ENCODE measurements at places on chromosomes 3 and 15. TPM values are rescaled to one million over a fixed set of nuclear protein-coding genes. Genes with fewer than 3 reads are reported as not detected.
A peak's percentile ranks its signal among the peaks of the same experiment; 100 is the strongest.

GRCh38 chr15:39456582-39457330, 124.1 kb upstream of the THBS1 start:
- DNase-seq, result no peak

DNA sequence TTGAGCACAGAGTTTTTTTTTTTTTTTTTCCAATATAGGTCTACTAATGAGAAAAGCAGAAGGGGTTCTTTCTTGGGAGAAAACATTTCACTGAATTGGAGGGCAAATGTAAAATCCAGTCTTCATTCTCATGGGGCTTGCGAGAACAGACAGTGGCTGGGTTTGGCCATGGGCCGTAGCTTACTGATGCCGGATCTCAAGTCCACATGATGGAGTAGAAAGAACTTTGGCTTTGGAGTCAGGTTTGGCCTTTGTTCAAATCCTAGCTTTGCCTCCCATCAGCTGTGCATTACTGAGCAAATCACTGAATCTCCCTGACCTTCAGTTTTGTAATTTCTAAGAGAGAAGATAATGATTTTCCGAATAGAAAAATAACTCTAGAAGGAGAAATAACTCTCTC, 59.7 kb downstream of the LMCD1 start:
- DNase-seq, result no peak

GRCh38 chr15:39692356-39693327, 90.0 kb downstream of the FSIP1 start:
- no peak for DNase-seq

- no peak for DNase-seq
Observed at GRCh38 chr3:127914584-127914983, 448 bp upstream of the KBTBD12 start.

GRCh38 chr15:37099319-37100108, 835 bp downstream of the MEIS2 start:
- DNase-seq, result no peak

GRCh38 chr3:109774108-109774507, 436.8 kb upstream of the DPPA4 start:
- DNase-seq, result no peak

GRCh38 chr3:3689601-3690375, 109.4 kb upstream of the LRRN1 start:
- no peak for DNase-seq

DNA sequence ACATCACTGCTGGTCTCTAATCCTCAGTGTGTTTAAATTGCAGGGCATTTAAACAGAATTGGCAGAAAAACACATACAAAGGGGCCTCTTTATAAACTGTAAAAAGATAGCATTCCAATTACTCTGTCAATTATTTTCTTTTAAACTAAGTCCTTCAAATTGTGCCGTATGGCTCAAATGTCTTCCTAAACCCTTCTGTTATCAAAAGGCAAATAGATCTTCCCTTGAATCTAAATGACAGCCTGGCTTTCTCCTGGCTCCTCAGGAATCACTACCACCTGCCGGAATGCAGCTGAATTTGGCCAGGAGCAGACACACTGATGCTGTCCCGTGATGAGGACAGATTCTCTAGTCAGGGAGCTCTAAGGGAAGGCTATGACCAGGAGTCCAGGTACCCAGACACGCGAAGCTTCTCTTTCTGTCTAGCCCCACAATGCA, 85.6 kb downstream of the IGF2BP2 start:
- no peak for DNase-seq

- peak; percentile 0 for DNase-seq
Observed at GRCh38 chr3:110881069-110881468, 190.5 kb upstream of the NECTIN3 start.

- DNase-seq, result no peak
Observed at GRCh38 chr3:23952646-23953045, 7.6 kb downstream of the NR1D2 start.

- DNase-seq, result no peak
Observed at GRCh38 chr3:194604837-194605236, 28.4 kb downstream of the TMEM44 start.

- DNase-seq, result no peak
Observed at GRCh38 chr3:185517387-185518130, 18.7 kb upstream of the TMEM41A start.

DNA sequence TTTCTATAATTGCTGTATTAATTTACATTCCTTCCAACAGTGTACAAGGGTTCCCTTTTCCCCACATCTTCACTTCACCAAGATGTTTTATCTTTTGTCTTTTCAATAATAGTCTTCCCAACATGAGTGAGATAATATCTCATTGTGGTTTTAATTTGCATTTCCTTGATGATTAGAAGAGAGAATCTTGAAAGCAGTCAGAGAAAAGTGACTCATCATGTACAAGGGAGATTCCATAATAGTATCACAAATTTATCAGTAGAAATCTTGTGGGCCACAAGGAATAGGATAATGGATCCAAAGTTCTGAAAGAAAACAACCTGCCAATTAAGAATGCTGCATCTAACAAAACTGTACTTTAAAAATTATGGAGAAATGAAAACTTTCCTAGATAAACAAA, 189.3 kb downstream of the NECTIN3 start:
- no peak for DNase-seq

DNA sequence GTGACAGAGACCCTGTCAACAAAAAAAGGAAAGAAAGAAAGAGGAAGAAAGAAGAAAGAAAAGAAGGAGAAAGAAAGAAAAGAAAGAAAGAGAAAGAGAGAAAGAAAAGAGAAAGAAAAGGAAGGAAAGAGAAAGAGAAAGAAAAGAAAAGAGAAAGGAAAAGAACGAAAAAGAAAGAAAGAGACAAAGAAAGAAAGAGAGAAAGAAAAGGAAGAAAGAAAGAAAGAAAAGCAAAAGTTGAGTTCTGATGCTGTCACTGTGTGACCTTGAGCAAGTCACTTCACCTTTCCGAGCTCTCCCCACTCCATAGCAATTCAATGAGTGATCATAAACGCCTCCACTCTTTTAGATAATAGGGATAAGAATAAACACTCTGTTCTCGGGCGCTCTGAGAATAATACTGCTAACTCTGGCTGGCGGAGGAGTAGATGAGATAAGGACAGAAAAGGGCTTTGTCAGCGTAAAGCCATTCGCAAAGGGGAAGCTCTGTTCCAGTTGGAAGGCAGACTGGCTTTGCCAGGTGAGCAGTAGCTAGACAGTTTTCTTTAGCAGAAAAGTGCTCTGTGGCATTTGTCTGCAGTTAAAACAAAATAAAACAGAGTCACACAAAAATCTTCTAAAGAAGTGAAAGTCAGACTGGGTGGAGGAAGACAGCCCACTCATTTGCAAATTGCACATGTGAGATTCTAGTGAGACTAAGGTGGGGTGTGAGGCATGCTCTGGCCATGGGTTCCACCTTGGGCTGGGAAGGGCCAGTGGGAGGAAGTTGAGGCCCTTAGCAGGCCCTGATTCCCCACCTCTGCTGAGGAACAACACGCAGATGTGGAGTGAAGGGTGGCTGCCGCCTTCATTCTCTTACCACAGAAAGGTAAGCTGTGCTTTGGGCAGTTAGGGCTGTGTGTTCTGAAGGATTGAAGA, 9.6 kb upstream of the FLNB start:
- no peak for DNase-seq

DNA sequence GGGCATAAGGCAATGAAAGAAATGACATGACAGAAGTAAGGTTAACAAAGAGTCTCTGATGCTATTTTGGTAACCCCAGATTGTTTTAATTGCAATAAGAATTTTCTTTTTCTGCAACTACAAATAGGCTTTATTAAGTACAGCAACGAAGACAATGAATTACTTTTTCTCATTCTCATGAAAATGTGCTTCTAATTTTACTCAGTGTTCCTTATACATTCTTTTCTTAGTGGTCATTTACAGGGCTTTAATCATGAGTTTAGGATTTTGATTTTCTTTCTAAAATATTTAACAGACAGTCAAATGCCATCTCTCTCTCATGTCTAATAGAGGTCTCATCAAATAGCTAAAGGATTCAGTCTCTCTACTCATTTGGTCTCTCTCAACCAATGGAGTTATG, 452.1 kb downstream of the RAP2B start:
- DNase-seq, result no peak

DNA sequence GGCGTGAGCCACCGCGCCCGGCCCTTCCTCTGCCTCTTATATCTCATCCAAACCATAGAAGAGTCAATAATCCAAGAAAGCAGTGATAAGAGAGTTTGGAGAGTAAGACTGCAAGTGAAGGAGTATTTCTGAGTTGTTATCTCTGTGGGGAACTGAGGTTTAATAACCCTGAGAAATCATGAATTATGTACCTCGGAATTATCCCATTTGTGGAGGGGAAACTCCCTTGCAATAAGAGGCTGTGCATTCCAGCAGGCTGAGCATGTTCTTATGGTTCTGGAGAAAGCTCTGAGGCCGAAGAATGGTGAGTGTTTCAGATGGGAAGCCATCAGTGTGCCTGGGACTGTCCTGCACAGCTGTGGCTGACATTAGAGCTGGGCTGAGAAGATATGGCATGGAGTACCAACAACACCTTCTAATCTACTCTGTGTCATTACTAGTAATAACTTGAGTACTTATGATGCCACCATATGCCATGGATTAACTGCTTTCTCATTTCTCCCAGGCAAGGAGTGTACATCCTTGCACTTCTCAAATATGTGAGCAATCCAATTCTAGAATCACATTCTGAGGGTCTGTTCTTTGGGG, 31.4 kb upstream of the NOX5 start:
- DNase-seq, result no peak

DNA sequence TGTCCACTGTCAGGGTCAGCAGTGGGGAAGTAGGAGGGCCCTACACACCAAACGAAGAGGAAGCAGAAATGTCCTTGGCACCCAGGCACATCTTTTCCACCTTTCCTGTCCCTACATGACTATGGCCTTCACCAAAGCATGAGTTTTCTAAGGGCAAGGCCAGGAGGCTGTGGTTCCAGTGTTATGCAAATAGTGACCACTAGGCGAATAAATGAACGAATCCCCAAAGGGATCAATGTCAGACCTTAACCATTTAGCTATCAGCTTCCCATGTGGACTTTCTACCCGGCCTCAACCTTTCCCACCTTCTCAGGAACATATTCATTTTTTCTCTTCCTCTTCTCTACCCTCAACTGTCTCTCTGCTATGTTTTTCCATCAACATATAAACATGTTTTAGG, 63.1 kb downstream of the NTRK3 start:
- no peak for DNase-seq

GRCh38 chr15:92880796-92881195, 19.3 kb upstream of the CHD2 start:
- DNase-seq, result no peak

- DNase-seq, result no peak
Observed at GRCh38 chr3:48077815-48078214, 61.6 kb upstream of the MAP4 start.

DNA sequence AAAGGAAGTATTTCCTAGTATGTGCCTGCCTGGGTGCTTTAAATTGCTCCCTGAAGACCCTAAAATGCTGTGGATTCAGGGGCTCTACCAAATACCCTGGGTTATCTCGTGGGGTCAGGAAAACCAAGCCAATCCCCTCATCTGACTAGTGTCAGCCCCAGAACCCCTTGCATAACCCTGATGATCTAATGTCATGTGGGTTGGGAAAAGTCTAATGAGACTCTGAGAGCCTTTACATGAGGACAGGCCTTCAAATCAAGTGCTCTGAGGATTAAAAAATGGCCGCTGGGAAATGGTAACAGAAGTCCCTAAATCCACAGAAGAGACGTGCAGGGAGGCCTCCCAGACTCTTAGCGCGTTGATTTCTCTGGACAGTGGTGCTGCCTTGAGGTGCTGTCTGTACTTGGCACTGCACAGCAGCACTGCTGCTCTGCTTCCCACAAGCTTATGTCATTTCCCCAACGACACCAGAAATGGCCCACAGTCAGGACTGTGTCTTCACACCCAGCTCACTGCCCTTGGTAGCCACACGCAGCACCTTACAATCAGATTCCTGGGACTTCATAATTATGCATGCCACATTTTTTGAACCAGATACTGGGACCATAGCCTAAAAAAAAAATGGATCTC, 16.6 kb downstream of the EIF4E3 start:
- DNase-seq, result no peak

GRCh38 chr15:85312929-85313331, 67.5 kb upstream of the AKAP13 start:
- no peak for DNase-seq

- DNase-seq, result no peak
Observed at GRCh38 chr3:120770891-120771290, 28.3 kb downstream of the GTF2E1 start.

DNA sequence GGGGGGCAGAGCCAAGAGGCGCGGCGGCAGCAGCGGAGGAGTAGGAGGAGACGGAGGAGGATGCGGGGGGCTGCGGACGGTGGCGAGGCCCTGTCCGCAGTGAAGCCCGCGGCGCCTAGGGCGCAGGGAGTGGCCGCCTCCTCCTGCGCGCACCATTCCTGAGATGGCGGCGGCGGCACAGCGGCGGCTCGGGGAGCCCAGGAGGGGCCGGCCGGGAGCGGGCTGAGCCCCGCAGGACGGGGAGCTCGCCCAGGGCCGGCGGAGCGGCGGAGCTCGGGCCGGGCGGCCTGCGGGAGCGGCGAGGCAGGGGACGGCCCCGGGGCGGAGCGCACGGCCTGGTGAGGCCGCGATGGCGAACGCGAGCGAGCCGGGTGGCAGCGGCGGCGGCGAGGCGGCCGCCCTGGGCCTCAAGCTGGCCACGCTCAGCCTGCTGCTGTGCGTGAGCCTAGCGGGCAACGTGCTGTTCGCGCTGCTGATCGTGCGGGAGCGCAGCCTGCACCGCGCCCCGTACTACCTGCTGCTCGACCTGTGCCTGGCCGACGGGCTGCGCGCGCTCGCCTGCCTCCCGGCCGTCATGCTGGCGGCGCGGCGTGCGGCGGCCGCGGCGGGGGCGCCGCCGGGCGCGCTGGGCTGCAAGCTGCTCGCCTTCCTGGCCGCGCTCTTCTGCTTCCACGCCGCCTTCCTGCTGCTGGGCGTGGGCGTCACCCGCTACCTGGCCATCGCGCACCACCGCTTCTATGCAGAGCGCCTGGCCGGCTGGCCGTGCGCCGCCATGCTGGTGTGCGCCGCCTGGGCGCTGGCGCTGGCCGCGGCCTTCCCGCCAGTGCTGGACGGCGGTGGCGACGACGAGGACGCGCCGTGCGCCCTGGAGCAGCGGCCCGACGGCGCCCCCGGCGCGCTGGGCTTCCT, at the start of gene GPR27:
Gene GPR27, plus strand, starts transcription at position 155 of the 909 bp plus-strand sequence. Its CDS starts 195 bp downstream, at position 350.
- peak; percentile 42 for DNase-seq

The MRAS gene
- 0.54 TPM for total RNA-seq

The CYP1A1 gene
- total RNA-seq, result 4.9 TPM

The FEZF2 gene
- not detected for total RNA-seq

The CCNDBP1 gene
- total RNA-seq, result 45.0 TPM

The IL1RAP gene
- total RNA-seq, result 8.2 TPM

The PLA2G4F gene
- not detected for total RNA-seq

The HYAL1 gene
- 0.35 TPM for total RNA-seq

The VPS8 gene
- 20.0 TPM for total RNA-seq

The SIDT1 gene
- total RNA-seq, result 19.9 TPM

The DNAJA4 gene
- 36.8 TPM for total RNA-seq

The OSBPL10 gene
- total RNA-seq, result 5.4 TPM

The SMCO1 gene
- total RNA-seq, result not detected
